ENCODE measurements at places on chromosomes 13 and 19.

- no peak for DNase-seq
Measured at GRCh38 chr19:1235625-1236538, 1.9 kb downstream of the CBARP start.

DNA sequence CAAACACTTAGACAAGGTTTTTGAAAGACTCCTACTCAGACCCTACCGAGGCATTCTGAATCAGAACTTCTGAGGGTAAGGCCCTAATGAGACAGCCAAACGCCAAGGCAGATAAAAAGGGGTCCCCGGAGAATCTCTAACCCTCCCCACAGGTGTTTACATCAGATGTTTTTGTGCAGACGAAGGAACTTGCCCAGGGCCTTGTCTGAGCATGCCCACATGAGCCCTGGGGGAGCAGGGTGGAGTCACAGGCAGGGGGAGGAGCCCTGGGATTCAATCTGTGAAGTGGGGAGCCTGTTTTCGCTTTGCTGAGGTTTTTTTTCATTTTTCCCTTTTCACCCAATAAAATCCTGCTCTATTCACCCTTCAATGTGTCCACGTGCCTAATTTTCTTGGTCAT is 61.6 kb upstream of the MED4 start:
- DNase-seq, result no peak

DNA sequence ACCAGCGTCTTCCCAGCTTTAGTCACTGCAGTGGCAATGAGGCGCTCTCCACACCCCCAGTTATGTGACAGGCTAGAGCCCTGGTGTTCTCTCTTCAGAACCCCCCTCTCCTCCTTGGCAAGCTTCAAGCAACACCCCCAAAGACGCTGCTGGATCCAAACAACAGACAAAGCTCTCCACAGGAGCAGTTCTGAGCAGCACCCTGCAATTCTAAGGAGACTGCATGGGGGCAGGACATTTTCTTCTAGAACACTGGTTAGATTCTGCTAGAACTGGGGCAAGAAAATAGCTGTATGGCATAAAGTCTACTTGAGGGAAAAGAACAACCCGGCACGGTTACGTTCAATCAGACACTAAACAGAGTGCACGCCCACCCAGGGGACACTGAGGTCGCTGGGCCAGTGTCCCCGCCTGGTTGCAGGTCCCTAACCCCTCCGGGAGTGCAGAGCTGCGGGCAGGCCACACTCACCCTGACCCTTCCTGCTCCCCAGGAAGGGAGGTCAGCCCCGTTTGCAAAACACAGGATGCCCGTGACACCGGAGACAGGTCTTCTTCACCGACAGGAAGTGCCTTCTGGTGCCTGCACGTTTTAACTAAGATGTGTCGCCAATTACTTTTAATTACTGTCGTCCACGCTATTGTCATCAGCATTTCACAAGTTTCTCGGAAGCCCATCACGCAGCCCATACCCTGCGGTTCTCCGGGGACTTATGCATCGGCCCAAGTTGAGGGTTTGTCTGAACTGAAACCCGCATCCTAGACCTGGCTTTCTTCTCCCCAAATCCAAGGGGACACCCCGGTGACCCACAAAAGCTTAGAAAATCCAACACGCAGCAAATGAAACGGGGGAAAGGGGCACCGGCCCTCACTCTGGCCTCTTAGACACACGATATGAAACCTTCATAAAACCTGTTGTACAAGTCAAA is 943 bp downstream of the GJB6 start:
- DNase-seq, result no peak

- no peak for DNase-seq
Measured at GRCh38 chr13:110000534-110001345, 214.4 kb upstream of the IRS2 start.

GRCh38 chr19:17260842-17261325 is 3.7 kb downstream of the USHBP1 start:
- no peak for DNase-seq

- DNase-seq, result no peak
Measured at GRCh38 chr19:46383846-46384245, 29.5 kb downstream of the CCDC8 start.

DNA sequence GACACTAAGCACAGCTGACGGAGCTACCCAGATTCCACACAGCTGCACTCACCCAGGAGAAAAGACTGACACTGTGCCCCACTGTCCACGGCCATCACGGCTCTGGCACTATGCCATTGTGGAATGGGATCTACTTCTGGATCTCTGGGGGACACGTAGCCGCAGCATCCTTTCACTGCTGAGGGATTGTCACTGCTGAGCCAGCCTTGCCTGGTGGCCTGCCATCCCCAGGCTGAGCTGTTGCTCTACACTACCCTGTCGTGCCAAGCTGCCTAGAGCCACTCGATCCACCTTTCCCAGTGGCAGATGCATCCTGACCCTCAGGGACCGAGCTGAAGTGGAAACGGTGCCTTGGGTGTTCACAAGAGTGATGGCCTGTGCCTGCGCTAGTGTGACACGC is 5.0 kb upstream of the LILRB5 start:
- DNase-seq, result no peak

DNA sequence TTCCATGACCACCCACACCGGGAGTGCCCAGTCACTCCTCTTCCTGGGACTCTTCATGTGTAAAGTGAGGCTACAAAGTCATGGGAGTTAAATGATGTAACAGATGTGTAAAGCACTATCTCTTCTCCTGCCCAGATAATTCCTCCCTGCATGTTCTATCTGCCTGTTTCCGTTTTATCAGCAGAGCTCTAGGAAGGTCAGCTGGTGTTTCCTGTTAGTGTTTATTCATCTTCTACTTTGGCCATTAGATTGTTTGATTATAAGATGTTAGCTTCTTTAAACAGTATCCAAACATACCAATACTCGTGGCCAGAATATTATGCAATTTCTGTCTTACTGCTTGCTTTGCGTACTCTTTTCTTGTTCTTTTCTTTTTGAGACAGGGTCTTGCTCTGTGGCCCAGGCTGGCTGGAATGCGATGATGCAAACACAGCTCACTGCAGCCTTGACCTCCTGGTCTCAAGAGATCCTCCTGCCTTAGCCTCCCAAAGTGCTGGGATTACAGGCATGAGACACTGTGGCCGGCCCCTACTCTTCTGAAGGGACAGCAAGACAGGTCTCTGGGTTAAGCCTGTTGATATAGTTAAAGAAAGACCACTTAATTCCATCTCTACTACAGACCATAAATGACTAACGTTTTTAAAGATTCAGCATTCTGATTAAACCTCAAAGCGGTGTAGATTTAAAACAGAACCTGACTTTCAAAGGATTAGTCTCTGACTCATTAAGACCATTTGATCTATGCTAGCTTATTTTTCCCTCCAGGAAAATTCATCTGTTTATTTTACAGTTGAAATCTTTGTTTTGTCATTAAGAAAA is 97.4 kb upstream of the AKAP11 start:
- peak; percentile 4 for DNase-seq

- no peak for DNase-seq
Measured at GRCh38 chr13:104085611-104086010, 1019.4 kb upstream of the SLC10A2 start.

DNA sequence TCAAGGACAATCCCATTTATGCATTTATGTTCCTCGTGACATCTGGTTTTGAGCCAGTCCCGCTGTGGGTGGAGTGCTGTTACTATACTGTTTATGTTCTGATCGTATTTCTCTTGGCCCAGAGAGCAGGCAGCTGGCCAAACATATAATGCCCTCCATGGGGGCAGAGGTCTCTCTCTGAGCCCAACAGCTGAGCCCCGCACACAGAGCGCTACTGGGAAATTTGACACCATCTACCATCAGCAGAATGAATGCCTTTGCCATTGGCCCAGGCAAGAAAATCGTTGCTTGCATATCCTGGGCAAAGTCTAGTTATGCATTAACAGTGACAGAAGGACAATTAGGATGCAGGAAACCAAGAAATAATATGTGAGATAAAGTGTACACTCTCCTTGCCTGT is 126.8 kb upstream of the CACNA1A start:
- DNase-seq, result no peak

DNA sequence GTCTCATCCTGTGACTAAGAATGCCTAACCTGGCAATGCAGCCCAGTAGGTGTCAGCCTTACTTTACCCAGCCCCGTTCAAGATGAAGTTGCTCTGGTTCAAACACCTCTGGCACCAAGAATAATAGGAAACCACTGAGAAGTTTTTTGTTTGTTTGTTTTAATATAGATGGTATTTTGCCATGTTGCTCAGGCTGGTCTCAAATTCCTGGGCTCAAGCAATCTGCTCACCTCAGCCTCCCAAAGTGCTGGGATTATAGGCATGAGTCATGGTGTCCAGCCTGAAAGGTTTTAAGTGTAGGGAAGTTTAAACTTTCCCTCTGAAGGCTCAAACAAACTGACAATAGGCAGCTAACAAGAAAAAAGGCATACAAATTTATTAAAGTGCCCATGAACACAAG is 51.2 kb upstream of the ABCC4 start:
- DNase-seq, result no peak

DNA sequence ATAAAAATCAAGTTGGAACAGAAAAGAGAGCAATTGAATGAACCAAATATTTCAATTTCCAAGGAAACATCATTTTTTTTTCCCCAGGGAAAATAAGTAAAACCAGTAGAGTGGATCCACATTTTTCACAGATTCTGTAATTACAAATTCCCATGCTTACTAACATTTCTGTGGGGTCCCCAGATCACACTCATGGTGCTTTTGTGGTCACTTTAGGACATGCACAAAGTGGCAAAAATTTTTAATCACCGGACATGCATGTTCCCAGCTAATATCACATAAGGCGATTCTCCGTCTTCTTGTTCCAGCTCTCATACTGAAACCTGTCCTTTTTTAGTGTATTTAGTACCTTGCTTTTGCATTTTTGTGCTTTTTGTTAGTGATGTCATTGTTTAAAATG is 748.2 kb upstream of the SLITRK1 start:
- DNase-seq, result no peak

GRCh38 chr19:18731562-18732008 is 48.1 kb downstream of the CRTC1 start:
- no peak for DNase-seq

DNA sequence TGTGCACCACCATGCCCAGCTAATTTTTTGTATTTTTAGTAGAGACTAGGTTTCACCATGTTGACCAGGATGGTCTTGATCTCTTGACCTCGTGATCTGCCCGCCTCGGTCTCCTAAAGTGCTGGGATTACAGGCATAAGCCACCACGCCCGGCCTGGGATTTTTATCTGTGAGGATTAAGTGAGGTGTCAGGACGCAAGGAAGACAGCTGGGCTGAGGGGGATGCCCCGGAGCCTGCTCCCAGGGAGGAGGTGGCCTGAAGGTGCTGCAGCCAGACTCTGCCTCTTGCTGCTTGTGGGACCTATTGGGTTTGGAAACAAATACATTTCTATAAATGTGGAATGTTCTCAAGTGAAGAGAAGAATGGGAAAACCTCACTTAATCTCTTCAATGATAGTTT is 131.6 kb downstream of the OLFM4 start:
- DNase-seq, result no peak

DNA sequence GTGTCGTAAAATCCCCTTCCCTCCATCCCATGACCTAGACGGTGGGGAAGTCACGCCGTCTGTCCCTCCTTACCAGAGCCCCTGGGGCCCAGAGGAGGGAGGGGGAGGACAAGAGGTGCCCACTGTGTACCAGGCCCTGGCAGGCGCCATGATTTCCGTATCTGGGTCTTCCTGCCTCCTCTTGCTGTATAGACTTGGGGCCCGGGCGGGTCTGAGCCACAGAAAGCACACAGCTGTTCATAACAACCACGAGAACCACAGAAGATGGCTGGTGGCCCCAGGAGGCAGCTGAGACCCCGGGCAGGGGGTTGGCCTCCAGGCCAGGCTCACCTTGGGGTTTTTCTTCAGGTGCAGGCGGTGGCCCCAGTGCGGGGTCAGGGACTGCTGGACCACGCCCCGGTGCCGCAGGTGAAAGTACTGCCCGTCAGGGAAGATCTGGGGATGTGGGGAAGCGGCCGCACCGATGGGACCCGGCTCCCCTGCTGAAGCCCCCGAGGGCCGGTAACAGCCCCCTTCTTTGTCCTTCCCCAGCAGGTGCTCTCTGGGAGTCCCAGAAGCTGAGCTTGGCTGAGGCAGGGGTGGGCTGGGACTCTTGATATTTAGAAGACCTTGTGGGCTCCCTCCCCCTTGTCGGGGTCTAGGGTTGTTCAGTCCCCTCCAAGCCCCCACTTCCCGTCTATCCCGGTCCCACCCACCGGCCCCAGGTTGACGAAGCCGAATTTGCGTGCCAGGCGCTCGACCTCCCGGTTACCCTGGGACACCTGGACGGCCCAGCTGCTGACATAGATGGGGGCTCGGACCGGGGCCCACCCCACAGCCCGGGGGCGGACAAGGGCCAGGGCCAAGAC is 463 bp downstream of the PCSK4 start:
- no peak for DNase-seq

GRCh38 chr19:30174791-30175190 is 197.4 kb upstream of the ZNF536 start:
- no peak for DNase-seq

DNA sequence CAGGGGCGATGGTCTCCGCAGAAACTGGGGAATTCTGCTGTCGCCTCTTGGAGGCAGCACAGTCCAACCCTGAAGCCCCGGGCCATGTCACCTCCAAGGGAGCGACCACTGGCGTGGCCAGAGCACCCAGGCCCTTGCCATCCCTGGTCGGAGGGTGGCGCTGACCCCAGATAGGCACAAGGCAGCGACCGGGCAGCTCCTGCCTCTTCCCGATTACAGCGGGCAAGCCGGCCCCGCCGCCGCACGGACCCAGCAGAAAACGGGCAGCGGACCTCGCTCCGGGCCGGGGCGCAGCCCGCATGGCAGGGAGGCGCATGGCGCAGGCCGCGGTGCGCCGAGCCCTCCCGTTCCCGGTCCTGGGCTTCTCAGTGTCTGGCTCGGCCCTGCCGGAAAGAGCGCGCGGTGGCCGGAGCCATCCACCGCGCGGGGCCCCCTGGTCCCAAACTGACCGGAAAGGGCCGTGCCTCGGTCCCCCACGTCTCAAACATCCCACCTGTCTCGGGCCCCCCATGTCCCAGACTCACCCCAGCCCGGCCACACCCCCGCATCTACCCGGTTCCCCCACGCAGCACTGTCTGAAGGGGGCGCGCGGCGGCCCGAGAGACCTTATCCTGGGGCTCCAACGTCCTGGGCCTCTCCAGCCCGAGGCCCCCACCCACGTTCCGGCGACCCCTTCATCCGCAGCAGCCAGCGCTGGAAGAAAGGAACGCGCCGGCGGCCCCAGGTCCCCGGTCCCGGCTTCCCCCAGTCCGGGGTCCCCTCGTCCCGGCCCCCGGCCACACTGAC is 727 bp downstream of the CERS1 start:
- DNase-seq, result peak; percentile 22

DNA sequence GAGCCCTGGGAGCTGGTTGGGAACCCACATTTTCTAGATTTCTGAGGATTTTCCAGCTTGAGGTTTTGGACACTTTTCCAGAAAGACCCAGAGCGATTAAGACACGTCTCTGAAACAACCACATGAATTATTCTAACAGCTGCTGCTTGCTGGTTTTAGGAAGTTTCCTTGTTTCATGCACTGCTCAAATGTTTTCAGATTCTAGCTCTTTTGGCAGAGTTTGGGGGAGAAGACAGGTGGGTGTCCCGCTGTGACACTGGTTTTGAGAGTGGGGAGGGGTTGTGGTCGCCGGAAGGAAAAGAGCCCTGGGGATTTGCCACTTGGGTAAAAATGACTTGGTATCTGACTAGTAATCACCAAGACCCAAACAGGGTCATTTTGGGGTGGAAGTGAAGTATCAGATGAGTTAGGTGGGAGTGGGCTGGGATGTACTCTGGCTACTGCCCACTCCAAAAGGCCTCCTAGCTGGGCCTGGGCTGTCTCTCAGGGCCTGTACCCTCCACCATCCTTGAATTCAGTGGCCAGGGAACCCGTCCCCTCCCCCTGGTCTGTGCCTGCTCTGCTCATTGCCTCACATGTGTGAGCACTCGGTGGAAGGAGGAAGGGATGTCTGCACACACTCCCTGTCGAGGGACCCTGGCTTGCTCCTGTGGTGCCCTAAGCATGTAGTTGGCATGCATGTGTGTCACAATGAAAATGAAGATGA is 13.2 kb downstream of the GATAD2A start:
- no peak for DNase-seq
